NCI-H1417 (cell line): ENCODE measurements at places on chromosomes 12 and 14.

GRCh38 chr12:12210416-12210815 is 56.4 kb downstream of the LRP6 start:
- DNase-seq = no peak

- DNase-seq = no peak
These were observed 15.0 kb downstream of the ZFYVE21 start for GRCh38 chr14:103730490-103731035.

GRCh38 chr12:107492393-107493134 is 193.0 kb upstream of the PWP1 start:
- DNase-seq = peak; percentile 23

- DNase-seq = no peak
These were observed 282.1 kb upstream of the NPAS3 start for GRCh38 chr14:32656601-32657000.

GRCh38 chr12:981176-981828 is 9.7 kb upstream of the ERC1 start:
- no peak for DNase-seq

DNA sequence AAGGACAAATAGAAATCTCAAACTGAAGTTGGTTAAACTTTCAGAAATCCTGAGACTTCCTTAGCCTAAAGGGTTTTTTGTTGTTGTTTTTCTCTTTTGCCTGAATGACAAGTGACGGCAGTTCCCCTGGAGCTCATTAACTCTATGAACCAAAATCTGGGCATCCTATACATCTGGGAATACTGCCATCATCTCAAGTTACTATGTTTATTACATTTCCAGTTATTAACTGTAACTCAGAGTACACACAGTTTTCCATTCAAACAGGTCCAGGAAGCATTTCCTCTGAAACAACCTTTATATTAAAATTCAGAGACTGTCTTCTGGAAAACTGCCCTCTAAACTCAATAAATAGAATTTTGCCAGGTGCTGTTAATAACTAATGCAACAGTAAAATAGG is 55.6 kb upstream of the CDKL1 start:
- no peak for DNase-seq

DNA sequence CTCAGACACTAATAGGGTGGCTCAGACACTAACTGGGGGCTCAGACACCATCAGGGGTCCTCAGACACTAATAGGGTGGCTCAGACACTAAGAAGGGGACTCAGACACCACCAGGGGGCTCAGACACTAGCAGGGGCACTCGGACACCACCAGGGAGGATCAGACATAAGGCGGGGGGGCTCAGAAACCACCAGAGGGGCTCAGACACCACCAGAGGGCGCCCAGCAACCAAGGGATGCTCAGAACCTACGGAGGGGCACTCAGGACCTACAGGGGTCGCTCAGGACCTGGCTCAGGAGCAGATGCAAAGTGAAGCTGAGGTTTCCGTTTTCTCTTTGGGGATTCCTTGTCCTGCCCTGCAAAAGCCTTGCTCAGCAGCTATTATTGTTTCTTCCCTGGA is 448.5 kb downstream of the TMEM121 start:
- peak; percentile 56 for DNase-seq
